ENCODE measurements at places on chromosomes 7 and 10.

DNA sequence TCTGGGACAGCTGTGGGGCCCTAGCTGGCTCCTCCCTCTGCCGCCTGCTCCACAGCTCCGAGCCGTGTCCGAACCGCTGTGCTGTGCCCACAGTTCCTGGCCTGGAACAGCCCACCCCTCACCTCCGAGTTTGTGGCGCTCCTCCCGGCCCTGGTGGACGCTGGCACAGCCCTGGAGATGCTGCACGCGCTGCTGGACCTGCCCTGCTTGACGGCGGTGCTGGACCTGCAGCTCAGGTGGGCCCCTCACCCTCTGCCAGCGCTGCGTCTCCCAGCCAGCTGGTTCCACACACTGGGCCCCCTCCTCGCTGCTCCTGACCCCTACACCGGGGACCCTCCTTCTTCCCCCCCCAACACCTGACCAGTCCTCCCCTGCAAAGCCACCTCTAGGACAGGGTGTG is 12.1 kb downstream of the AP5Z1 start:
- no peak for DNase-seq

DNA sequence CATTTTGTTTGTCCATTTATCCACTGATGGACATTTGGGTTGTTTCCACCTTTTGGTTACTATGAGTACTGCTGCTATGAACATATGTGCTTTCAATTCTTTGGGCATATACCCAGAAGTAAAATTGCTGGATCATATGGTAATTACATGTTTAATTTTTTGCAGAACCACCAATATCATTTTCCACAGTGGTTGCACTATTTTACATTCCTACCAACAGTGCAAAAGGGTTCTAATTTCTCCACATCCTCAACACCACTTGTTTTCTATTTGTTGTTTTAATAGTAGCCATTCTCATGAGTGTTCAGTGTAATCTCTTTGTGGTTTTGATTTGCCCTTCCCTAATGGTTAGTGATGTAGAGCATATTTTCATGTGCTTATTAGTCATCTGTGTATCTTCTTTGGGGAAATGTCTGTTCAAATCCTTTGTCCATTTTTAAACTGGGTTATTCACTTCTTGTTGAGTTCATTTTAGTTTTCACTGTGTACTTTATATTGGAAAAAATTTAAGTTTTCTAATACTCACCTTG is 101.9 kb downstream of the HIBADH start:
- DNase-seq = no peak

DNA sequence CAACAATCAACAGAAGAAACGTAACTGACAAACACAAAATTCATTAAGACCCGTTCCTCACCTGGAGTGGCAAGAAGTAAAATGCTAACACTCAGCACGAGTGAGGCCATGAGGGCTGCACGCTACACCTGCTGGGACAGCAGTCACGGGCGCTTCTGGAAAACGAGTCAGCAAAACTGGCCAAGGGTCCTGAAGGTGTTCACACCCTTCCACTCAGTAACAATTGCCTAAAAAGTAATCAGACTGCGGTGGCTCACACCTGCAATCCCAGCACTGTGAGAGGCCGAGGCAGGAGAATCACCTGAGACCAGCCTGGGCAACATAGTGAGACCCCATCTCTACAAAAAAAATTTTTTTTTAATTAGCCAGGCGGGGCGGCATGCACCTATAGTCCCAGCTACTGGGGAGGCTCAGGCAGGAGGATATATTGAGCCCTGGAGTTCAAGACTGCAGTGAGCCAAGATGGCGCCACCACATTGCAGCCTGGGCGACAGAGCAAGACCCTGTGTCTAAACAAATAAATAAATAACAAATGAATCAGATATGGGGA is 199.1 kb downstream of the MAD1L1 start:
- no peak for DNase-seq

- DNase-seq = no peak
Measured at GRCh38 chr7:131357282-131357880, 29.7 kb downstream of the MKLN1 start.

DNA sequence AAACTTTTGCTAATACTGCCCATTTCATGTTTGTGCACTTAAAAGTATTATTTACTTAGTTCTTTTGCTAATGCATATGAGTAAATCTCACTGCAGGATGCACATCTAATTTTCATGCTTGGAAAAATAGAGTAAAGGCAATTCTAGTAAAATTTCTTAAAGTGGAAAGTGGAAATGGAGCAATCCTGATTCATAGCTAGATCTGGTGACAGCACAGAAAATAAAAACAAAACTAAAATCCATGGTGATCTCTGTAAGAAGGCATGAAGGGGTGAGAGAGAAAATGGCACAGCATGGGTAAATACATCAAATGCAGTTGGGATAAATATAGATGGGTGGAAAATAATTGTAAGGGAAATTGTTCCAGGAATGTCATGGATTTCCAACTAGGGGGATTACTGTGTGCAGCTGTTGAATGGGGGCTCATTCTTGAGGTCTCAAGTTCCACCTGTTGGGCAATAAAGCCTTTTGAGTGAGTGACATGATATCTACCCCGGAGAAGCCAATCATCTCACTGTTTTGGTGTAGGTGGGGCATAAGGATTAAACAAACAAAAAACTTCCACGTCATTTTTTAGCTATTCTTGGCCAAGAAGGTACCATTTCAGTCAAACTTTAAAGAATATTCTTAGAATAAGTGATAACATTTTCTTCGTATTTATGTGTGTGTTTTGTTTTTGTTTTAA is 1.7 kb upstream of the MCU start:
- no peak for DNase-seq

DNA sequence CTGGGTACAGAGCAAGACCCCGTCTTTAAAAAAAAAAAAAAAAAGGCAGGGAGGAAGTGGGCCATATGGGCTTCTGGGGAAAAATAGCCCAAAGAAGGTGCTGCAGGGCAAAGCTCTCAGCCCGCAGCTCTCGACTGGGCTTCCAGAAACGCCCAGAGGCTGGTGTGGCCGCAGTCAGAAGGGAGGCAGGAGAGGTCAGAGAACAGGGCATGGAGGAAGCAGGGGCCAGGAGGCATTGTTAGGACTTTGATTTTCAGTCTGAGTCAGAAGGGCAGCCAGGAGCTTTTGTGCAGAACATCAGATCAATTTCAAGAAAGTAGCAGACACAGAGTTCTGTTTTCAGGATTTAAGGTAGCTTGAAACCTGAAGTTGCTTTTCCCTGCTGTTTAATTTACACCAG is 35.3 kb upstream of the CYTH3 start:
- no peak for DNase-seq

DNA sequence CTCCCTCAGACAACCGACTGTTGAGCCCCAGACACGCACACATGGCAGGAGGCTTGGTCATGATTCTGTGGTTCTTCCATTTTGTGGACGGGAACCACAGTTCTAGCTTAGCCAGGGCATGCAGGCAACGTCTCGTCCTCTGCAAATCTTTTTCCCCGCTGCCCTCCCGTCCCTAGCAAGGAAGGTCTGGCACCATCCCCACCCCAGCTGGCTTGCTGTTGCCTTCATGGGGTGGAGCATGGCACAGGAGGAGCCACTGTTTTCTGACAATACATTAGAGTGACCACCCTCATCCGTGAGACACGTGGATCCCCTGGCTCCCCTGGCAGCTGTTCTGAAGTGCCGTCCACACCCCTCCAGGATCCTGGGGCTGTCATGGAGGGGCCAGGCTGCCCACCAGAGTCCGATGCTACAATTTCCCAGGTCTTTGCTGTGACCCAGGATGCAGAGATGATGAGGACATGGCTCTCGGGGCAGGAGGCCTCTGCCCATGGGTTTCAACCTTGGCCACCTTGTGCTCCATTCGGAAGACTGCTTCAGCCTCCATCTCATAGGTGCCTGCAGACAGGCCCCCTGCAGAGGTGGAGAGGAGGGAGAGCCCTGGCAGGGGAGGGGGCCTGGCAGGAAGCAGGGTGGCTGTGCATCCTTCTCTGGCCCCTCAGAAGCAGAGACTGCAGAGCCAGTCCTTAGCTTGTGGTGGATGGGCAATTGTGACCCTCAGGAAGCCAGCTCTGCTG is 233.6 kb downstream of the GLRX3 start:
- no peak for DNase-seq

GRCh38 chr7:129853661-129854268 is 99.0 kb downstream of the UBE2H start:
- DNase-seq = no peak

GRCh38 chr10:20089879-20090278 is 273.6 kb downstream of the PLXDC2 start:
- no peak for DNase-seq

GRCh38 chr10:76553263-76554032 is 1084.2 kb downstream of the KCNMA1 start:
- DNase-seq = no peak

DNA sequence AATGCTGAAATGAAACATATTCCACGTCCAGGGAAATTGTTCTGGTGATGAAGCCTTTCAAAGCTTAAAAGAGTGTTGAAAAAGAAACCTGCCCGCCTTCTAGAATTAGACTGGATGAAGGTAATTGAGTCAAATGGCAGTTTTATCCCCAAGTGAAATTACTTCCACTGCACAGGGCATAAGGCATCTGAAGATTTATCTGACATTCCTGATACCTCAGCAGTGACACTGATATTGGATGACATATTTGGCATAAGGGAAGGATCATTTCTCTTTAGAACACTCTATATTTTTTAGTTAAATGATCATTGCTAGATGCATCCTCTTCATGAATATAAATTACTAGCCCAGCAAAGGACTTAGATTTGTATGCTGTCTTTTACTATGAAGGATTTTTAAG is 229.6 kb upstream of the TPK1 start:
- no peak for DNase-seq

- DNase-seq = peak; percentile 86
Measured at GRCh38 chr7:99142727-99143520, 984 bp downstream of the SMURF1 start.

- peak; percentile 43 for DNase-seq
Measured at GRCh38 chr7:8217200-8218068, 44.5 kb downstream of the ICA1 start.

GRCh38 chr10:62972103-62972502 is 155.9 kb upstream of the EGR2 start:
- no peak for DNase-seq

- no peak for DNase-seq
Measured at GRCh38 chr10:78648256-78648860, 420.4 kb upstream of the ZMIZ1 start.

GRCh38 chr10:116710076-116710475 is 32.3 kb downstream of the HSPA12A start:
- no peak for DNase-seq

DNA sequence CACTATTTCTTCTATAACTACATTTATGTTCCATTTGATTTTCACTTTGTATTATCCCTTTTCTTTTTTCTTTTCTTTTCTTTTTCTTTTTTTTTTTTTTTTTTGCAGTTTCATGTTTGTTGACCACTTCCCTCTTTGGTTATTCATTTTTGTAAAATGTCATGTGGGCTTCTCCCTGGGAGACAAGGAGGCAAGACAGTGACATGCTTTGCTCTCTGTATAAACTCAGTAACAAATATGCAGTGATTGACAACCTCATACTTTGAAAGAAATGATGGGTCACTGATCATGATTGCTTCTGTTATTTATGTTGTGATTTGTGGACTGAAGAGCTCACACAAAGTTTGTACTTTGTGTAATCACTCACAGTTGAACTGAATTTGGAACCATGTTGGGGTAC is 90.2 kb upstream of the ABI1 start:
- no peak for DNase-seq

DNA sequence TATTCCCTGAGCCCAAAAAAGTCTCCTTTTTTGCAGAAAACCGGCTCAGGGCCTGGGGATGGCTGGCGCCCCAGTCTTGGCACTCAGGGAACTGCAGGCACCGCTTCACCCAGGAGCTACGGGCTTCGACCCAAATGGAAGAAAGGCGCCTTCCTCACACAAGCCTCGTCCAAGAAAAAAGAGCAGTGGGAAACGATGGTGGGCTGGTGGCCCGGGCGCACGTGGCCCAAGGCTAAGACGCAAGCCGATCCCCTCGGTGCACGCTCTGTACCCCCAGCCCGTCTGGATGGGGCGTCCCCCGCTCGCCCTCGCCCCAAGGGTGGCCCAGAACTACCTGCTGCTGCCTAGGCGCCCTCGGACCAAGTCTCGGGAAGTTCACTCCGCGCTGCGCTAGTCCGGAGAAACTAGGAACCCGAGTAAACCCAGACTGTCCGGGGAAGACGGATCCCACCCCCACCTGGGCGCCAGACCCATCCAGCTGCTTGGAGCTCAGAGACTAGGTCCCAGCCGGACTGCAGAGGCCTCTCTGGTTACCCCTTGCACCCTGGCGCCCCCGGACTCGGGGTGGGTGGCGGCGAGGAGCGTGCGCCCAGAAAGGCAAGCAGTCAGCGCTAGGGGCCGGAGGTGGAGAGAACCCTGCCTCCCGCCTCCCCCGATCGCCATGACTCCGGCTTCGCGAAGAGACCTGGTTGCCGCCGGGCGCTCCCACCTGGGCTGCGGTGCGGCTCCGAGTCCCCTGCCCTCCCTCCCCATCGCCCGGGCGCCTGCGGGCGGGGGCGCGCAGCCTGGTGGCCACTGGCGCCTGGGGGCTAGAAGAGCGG is 76.4 kb downstream of the CALN1 start:
- DNase-seq = no peak

DNA sequence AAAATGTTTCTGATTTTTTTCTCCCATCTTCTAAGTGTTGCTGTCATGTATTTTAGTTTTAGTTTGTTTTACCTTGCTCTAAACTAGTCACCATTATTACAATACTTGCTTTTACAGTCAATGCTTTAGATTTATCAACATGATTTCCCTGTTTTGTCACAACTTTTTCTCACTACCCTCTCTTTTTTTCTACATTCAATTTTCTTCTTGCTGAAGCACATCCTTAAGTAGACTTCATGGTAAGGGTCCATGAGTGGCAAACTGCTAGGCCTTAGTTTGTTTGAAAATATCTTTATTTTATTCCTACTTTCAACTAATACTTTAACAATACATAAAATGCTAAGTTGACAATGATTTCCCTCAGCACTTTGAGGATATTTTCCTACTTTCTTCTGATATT is 173.5 kb downstream of the DNAJC1 start:
- DNase-seq = no peak

DNA sequence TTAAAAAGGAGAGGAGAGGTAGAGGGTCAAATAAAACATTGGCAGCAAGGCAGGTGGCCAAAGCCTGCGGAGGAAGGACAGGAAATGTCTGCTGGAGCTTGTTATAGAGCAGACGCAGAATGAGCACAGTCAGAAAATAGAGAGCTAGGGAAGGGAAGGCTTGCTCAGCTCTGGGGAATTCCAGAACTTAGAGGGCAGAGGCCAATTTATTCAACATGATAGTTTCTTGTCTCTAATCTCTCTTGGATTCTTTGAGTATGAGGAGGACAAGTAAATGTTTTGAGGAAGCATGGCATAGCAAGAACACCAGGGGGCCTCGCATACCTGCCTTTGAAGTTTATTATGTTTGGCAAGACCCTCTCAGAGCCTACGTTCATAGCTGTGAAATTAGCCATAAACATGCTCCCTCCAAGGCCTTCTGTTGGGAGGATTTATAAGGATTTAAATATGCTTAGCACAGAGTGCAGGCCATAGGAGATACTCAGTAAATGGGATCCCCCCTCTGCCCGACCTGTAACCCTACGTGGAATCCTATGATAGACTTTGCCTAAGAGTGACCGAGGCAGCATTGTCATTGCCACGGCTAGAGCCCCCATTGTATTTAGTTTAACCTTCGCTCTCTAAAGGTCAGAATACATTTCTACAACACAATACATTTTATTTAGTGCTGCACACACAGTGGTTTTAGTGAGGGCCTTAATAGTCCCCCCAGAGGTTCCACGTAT is 293.9 kb downstream of the CCDC3 start:
- DNase-seq = no peak

GRCh38 chr10:12825260-12825849 is 176.2 kb downstream of the CCDC3 start:
- DNase-seq = no peak

- no peak for DNase-seq
Measured at GRCh38 chr10:125192620-125193019, 32.3 kb upstream of the CTBP2 start.

- DNase-seq = no peak
Measured at GRCh38 chr10:3741688-3742461, 43.1 kb downstream of the KLF6 start.
